ENCODE measurements at places on chromosomes 12 and 14.

DNA sequence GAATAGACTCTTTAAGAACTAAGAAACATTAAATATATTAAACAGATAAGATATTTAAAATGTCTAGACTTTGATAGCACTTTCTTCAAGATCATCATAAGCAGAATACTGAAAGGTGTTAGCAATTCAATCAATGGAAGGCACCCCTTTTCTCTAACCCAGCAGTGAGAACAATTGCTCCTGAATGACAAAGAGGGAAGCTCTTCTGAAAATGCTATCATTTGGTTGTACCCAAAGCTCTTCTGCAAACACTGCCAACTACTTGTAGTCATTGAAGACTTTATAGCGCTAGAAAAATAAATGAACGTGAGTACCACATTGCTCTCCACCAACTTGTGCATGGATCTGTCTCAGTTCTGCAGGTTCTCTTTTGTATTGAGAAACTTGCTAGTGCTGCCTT is 62.2 kb upstream of the LMO3 start:
- DNase-seq, result no peak

GRCh38 chr14:89600950-89601826 is 184.2 kb upstream of the FOXN3 start:
- DNase-seq, result no peak

DNA sequence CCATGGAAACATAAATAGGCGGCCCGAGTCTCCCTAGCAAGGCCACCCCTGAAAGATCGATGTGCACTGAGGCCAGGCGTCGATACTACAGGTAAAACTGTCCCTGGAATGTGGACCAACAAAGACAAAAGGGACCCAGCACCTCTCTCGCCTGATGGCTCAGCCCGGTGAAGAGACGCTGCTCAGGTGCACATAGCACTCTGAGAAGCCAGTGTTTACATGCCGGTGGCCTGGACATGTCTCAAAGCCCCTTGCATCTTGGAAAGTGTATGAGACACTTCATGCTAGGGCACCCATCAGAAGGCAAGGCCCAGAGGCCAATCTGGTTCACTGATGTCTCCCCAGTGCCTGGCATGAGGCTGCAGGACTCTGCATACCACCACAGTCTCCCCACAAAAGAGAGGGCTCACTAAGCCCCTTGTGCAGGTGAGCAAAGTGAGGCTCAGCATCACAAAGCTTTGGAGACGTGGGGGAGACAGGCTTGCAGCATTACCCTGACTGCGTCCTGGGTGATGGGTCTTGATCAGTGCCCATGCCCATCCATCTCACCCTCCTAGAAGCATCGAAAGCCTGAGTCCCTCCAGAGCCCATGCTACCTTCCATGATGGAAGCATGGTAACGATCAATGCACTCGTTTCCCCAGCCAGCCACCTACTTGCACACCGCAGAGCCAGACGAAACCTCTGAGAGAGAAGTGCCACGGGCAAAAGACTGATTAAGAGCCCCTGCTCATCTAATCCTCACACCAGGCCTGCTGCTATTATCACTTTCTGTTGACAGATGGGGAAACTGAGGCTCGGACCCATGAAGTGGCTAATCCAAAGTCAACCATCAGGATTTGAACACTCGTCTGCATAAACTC is 16.1 kb downstream of the BCL11B start:
- no peak for DNase-seq

DNA sequence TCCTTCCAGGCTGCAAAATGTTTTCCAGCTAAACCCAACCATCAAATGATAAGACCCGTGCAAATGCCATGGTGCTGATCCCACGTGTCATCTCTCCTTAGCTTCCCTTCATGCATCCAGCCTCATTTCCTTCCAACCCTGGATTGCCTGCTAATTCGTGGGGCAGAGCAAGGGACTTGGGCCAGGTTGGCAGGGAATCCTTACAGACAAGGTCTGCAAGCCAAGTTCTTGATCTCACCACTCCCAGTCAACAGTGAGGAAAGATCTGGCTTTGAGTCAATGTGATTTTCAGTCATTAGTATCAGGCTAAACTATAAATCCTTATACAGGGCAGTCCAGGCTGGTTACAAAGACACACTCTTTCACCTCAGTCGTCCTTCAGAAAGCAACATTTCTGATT is 150.9 kb downstream of the ANO2 start:
- no peak for DNase-seq

DNA sequence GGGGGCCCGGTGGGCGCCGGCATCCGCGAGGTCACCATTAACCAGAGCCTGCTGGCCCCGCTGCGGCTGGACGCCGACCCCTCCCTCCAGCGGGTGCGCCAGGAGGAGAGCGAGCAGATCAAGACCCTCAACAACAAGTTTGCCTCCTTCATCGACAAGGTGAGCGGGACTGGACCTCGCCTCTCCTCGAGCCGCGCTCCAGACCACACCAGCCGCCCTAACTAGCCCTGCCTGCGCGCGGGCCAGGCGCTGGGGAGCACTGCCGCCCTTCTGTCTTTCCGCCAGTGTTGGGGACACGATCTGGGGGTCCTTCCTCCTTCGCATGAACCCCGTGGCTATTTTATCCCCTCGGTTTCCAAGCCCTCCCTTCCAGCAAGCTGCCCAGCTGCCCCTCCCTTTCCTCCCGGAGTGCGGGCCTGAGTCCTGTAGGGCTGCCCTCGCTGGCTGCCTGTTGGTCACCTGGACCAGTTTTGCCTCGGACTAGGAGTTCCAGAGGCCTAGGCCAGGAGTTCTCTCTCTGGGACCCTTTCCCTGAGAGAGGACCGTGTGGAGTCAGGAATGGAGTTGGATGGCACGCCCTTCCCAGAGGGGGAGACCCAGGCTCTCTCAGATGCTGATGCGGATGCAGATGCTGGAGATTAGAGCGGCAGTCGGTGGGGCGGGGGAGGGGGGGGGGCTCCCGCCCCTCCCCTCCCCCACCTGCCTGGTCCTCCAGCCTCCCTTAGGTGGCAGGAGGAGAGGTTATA is 592 bp downstream of the KRT7 start:
- peak; percentile 20 for DNase-seq

- DNase-seq, result no peak
These were observed 284.8 kb upstream of the TBX3 start for GRCh38 chr12:114968727-114969126.

GRCh38 chr12:49949866-49950265 is 671 bp upstream of the AQP2 start:
- no peak for DNase-seq

- DNase-seq, result no peak
These were observed 21.5 kb downstream of the ALDH2 start for GRCh38 chr12:111788178-111788654.

DNA sequence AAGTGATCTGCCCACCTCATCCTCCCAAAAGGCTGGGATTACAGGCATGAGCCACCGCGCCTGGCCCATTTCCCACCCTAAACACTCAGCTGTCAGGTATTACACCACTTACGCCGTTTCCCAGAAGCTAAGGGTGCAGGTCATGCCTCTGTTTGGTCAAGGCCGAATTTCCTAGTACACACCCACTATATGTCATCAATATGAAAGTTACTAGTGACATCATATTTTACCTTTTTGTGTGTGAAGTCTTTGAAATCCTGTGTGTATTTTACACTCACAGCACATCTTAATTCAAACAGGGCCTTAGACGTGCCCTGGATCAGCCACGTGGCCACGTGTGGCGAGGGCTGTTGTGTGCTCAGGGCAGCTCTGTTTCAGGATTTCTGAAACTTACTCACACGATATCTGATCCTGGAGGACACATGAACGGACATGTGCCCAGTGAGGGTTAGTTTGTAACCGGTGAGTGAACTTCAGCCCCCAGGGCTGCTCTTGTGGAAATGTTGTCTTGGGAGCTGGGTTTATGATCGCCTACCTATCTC is 51.8 kb downstream of the GLT1D1 start:
- no peak for DNase-seq

DNA sequence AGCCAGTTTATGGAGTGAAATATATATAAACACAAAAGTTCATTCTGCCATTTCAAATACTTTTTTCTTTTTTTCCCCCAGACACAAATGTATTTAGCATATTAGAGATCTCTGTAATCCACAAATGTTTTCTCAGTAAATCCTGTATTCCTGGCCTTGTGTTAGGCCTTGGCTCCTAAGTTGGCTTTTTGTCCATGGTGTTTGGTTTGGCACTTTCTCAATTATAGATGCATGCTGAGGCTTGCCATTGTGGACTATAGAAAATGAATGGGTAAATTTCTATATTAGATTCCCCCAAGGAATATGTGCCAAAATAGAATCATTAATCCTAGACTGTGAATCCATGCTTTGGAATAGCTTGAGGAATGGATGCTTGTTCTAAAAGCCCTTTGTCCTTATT is 17.0 kb downstream of the RIC8B start:
- DNase-seq, result no peak

DNA sequence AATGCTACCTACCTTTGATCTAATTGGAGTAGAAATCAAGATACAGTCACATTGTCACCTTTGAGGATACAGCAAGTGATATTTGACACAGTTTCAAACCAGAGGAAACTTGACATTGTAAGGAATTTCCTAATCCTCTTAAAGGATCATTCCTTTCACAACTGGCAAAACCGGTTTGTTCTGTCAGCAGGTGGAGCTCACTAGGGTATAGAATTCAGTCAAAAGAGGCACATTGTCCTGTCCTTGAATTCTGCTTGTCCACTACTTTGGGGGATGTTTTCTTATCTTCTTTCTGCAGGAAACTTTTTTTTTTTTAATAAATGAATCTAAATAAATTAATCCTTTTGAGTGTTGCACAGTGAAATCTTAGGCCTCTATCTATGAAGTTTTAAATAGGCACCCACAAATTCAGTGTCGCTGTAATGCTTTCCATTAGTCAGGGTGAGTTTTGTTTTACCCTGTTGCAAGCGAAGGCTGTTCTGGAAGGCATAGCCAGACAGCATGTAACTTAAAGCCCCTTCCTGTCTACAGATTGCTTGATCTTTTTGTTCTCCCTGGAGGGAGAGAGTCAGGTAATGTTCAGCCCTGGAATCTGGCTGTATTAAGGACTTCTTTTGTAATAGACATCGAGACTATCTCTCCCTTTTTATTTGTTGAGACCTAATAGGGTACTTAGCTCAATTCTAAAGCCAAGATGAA is 285.0 kb upstream of the RGS6 start:
- DNase-seq, result no peak

DNA sequence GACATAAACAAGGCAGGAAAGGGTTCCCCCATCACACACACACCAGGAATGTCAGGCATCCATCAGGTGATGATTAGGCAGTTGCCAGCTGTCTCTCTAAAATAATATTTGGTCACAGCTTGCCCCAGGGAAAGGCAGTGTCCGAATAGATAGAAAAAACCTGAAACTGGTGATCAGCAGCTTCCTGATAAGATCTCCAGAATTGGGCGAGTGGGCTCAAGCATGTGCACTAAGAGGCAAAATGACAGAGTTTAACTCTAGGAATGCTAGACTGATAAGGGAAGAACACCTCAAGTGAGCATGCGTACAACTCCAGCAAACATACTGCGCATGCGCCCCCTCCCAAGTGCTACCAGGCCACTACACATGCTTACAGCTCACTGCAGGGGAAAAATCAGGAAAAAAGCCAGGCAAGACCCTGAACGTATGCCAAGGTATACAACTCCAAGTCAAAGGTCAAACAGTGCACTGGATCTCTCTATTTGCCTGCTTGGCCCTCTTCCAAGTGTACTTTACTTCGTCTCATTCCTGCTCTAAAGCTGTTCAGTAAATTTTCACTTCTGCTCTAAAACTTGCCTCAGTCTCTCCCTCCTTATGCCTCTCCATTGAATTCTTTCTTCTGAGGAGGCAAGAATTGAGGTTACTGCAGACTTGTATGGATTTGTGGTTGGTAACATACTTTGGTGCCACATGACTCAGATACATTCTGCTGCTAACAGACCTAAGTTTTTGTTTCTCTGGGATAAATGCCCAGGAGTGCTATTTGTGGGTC is 73.5 kb upstream of the VASH1 start:
- no peak for DNase-seq

- no peak for DNase-seq
These were observed 75.1 kb upstream of the TTC7B start for GRCh38 chr14:90891326-90891725.

DNA sequence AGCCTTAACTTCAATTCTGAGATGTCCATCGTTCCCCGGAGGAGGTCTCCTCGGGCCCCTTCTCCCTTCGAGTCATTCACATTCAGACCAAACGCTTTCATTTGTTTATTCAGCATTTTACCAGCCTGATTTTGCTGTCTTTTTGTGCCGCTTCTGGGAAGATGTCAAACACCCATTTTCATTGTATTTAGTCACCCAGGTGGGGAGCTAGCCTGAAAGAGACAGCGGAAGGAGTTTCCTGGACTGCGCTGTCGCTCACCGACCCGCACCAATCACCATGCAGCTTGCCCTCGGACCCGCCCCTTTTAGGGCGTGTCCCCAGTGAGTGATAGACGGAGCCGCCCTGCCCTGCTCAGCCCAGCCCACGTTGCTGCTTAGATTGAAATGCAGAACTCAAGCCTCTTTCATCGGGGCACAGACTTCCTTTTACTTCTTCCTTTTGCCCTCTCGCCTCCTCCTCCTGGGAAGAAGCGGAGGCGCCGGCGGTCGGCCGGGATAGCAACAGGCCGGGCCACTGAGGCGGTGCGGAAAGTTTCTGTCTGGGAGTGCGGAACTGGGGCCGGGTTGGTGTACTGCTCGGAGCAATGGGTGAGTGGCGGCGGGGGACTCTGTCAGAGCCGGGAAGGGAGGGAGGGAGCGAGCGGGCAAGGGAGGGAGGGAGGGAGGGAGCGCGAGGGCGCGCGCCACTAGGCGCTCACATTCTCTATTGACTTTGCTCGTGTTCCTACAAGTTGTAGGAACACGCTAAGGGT is at the start of gene PAX9:
Gene PAX9 (plus strand): TSS at position 355 of the 752 bp plus-strand sequence. CDS start 230 bp downstream, at position 585.
- peak; percentile 55 for DNase-seq
